ENCODE measurements at places on chromosomes 1 and 21.

GRCh38 chr1:1950940-1951339, 31.9 kb upstream of the TMEM52 start:
- no peak for DNase-seq

DNA sequence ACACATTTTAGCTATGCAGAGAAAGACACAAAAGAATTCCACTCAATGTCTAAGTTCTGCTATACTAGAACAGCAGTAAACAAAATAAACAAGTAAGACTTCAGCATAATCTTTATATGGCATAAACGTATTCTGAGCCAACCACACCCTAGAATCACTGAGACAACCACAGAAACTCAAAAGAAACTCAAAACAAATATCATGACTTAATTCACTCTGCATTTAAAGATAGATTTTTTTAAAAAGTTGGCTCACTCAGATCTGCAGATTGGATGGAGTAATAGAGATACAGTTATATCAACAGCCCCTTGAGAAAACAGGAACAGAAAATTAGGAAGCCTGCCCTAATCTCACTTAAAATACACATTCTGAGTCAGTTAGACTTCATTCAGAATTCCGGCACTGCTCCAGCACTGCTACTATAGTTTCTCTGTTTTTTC, 95.0 kb downstream of the COL24A1 start:
- no peak for DNase-seq

GRCh38 chr1:62299426-62300200, 19.6 kb downstream of the KANK4 start:
- no peak for DNase-seq

DNA sequence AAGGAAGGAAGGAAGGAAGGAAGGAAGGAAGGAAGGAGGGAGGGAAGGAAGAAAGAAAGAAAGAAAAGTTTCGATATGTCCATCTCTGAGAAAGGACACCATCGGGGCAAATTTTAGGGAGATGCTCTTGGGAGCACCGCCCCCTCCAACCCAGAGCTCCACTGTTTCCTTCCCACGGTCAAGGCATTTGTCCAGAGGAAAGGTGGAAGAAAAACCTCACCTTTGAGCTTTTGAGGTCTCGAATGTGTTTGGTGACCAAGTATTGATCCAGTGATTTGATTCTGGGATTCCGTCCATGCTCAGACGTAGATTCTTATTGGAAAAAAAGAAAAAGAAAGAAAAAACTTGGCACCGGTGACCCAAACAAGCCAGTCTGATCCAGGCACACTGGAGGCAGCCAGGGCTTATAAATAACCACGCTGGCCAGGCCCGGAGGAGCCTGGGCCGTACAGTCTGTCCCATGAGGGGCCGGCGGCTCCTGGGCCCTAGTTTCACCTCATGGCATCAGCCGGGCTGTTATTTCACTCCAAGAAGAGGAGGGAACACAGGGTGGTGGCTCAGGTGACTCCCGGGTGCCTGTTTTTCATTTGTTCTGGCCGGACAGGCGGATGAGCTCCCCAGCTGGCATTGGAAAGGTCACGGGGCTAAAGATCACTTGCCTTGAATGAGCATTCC, 36.1 kb upstream of the SLC25A33 start:
- no peak for DNase-seq

- no peak for DNase-seq
These were observed 108.0 kb upstream of the KIF26B start for GRCh38 chr1:245046769-245047168.

GRCh38 chr1:53070621-53071020, 8.6 kb downstream of the PODN start:
- DNase-seq, result no peak

DNA sequence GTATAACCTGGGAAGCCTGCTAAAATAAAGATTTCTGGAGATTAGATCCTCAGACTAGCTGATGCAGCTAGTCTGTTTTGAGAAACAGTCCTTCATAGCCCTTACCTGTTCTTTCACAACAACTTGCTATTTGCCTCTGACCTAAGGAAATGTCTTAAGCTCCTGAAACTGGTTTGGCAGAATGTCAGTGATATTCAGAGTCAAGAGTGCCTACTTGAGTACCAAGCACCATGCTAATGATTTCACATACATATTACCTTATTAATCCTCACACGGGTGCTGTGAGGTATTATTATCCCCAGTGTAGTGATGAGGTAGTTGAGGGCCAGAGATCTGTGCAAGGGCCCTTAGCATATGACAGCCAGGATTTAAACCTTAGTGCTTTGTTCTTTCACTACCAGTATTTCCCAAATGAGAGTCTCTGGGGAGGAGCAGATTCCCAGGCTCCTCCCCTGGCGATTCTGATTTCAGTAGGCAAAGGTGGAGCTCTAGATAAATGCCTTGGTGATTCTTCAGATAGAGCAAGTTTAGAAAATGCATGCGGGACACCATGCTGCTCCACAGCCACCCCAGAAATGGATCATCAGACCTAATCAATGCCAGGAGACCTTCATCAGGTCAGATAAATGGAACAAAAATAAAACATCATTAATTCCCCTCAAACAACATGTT, 47.4 kb upstream of the WNT2B start:
- DNase-seq, result no peak

DNA sequence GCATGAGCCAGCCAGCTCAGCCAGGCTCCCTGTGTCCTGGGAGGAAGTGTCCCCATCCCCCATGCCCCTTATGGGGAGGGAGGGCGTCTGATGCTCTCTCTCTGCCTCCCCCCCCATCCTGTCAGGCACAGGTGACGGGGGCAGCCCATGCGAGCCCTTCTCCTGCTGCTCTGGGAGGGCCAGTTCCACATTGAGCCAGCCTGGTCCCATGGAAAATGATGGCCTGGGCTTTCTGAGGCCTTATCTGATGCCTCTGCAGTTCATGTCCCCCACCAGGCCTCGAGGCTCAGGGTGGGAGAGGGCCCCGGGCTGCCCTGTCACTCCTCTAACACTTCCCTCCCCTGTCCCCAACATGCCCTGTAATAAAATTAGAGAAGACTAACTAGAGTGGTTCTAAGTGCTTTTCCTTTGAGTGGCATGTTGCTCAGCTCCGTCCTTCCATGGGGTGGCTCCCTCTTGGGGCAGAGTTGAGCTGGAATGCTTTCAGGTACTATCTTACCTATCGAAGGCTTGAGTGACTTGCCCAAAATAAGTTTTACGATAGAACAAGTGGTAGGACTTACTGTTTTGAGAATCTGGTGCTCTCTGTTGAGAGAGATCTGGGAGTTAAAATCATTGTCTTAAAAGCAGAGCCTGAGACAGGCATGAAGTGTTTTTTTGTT, 1.8 kb upstream of the MTFR1L start:
- DNase-seq, result no peak

- no peak for DNase-seq
These were observed 95.9 kb downstream of the ZC3H11B start for GRCh38 chr1:219517031-219517430.

DNA sequence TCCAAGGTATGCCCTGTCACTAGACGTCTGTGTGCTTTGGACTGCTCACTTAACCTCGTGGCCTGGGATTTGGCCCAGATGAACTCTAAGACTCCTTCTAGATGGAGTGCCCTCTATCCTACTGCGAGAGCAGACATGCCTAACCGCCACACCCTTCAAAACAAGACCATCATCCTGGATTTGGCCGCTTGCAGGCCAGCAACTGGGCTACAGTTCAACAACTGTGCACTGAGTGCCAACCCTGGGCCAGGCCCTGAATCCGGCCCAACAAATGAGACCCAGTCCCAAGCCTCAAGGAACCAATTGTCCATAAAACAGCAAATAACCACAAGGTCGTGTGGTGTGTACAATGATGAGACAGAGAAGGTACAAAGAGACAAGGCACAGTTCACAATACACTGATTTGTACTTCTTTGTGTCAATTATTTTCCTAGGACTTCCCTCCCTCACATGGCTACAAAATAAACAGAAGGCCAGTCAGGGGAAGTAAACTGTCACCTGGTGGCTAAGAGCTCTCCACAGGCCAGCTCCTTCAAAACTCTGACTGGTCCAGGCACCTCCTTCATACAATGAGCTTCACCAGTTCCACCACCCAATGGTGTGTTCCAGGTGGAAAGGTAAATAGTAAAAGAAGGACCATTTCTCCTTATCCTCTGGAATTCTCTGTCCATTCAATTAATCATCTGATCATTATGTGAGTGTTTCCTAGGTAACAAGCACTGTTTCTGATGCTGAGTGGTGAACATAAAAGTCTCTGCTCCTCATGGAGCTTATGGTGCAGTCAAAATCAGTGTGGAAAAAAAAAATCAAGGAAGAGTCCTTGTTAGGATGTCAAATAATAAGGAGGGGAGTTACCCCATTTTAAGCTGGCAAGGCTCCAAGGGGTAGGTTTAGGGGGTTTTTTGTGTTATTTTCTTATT, 60.4 kb downstream of the CAPZB start:
- no peak for DNase-seq

DNA sequence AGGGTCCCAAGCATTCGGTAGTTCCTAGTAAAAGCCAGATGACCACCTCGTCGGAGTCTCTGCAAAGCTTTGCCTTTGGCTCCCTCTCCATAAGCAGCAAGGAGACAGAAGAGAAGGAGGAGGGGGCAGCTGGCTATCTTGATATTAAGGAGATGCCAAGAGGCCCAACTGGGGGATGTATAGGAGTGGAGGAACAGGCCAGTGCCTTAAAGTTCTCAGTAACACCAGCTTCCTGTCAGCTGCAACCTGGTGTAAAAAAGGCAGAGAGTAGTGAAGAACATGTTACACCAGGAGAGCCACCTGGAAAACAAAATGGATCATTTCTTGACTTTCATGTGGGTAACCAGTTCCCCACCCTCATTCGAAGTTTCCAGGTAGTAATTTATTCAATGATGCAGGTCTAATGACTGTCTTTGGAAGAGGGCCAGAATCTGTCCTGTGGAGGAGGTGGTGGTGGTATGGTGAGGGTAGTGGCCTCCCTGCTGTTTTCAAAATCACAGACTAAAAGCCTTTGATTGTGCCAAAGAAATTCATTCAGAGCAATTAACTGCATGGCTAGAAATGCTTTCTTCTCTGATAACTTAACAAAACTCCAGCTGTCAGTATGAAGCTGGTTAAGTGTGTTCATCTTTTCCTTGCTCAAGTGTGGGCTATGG, 27.3 kb downstream of the TMEM200B start:
- no peak for DNase-seq

DNA sequence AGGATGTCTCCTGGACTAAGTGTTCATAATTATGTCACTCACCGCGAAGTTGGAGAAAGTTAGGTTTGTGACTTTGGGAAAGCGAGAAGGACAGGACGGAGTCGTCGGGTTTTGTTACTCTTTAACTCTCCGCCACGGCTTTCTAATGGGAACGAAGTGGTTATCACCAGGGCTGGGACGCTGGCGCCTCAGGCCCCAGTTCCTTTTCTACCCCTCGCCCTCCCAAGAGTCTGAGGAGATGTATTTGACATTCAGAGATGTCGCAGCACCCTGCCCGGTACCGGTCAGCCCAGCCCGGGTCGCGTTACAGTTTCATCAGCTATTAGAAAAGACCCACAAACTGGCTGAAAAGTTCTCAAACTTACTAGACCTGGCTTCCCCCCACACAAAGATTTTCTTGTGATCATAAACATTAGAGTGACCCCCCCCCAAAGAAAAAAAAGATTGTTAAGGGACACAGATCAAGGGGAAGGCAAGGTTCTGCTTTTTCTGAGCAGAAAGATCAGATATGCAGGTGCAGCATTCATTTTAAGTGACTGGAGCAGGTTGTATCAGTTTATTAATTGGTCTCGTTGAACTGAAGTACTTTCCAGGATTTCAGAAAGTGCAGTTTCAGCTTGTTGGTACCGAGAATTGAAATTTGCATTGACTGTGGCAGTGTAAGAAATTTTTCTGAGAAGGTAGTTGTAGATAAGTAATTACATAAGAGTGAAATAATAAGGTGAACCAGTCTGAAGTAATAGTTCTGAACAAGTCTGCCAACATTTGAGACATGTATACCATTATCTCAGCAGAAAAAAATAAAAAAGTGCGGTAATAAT, 859 bp upstream of the ZBTB18 start:
- DNase-seq, result no peak

DNA sequence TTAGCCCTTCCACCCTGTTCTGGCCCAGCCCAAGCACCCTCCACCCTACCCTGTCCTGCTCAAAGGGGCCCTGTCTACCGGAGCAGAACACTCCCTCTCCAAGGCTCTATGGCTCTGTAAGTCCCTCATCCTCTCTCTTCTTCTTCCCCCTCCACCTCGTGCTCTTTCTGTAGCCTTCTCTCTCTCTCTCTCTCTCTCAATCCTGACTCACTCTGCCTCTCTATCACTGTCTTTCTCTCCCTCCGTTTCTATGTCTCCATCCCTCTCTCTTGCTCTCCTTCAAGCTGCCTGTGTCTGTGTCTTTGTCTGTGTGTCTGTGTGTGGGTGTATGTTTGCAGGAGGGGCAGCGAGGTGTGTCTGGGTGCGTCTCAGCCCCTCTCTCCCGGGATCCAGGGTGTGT, 1.3 kb upstream of the ZNF678 start:
- no peak for DNase-seq

DNA sequence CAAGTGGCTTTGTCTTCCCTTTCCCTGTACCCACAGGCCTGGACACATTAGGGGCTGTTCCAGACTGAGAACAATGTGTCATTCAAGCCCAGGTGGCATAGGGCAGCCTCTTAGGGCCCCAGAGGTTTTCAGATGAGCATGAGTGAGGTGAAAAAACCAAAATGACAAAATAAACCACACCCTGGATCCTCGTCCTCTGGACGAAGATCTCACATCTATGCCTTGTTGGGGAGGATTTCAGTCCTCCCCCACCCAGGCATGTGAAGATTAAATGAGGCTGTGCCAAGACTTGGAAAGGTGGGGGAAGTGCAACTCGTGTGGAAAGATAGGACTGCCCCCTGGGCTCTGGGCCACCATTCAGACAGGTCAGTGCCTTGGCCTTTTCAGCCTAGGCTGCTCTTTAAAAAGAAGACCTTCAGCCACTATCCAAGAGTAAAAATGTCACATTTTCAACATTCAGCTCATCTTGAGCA, 32.8 kb upstream of the IL19 start:
- DNase-seq, result no peak

DNA sequence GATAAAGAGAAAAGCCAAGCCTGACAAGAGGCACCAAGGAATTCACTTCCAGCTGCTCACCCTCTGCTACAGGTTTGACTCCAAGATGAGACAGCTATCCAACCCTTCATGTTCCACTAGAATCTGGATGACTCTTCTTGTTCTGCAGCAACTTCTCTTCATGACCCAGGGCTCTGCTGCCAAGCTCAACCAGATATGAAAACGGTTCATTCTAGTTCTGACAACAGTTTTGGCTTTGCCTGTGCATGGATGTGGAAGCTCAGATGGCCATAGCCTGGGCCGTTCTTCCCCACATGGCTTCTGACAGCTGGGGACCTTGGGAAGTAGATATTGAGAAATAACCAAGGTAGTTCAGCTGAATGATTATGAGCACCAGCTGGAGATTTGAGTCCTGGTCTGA, 13.7 kb downstream of the PI4KB start:
- DNase-seq, result no peak

DNA sequence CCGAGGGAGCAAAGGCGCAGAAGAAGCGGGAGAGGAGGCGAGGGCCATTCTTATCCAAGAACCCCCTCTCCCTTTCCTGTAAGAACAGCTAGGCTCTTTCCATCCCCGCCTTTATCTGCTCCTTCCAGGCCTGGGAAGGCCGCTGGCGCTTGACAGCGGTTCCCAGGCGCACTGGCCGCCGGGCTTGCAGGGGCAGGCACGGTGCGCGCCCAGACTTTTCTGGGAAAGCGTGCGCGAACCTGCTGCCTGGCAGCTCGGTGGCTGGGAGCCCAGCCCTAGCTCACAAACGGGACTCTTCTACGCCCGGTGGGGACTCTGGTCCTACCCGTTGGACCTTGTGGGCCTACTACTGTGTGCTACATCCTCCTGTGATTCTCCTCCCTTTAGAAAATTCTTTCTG, 8.8 kb upstream of the IFNLR1 start:
- DNase-seq, result no peak

- DNase-seq, result no peak
These were observed 55.5 kb upstream of the TLR5 start for GRCh38 chr1:223198628-223198965.
